Fibroblast of the aortic adventitia (primary cell): ENCODE measurements at places on chromosomes 12 and 14. TPM values are rescaled to one million over a fixed set of nuclear protein-coding genes. Genes with fewer than 3 reads are reported as not detected.

POTEM gene
- total RNA-seq: not detected in 2 replicates

TAS2R30 gene
- total RNA-seq: 6.9 and 16.4 TPM in 2 replicates

FAM186B gene
- 0.45 and 2.7 TPM in 2 replicates for total RNA-seq

P3H3 gene
- 53.9 and 188 TPM in 2 replicates for total RNA-seq

GUCY2C gene
- not detected in 2 replicates for total RNA-seq

WNT5B gene
- 3.1 and 16.6 TPM in 2 replicates for total RNA-seq

SLC2A14 gene
- total RNA-seq: not detected in 2 replicates

ADAM20 gene
- 1.3 and 1.4 TPM in 2 replicates for total RNA-seq

DNA sequence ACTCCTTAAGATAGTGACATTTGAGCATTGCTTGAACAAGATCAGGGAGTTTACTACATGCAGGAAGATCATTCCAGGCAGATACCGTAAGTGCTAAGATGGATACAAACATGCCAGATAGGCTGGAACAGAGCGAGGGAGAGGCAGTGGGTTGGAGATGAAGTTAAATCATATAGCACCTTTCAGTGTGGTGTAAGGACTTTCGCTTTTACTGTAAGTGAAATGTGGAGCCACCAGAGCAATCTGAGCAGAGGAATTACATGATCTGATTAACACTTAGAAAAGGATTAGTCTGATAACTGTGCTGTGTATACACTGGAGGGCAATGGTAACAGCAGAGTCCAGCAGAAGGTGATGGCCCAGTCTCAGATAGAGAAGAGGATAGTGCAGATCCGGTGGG is 163.0 kb upstream of the SSTR1 start:
- no peak for DNase-seq

DNA sequence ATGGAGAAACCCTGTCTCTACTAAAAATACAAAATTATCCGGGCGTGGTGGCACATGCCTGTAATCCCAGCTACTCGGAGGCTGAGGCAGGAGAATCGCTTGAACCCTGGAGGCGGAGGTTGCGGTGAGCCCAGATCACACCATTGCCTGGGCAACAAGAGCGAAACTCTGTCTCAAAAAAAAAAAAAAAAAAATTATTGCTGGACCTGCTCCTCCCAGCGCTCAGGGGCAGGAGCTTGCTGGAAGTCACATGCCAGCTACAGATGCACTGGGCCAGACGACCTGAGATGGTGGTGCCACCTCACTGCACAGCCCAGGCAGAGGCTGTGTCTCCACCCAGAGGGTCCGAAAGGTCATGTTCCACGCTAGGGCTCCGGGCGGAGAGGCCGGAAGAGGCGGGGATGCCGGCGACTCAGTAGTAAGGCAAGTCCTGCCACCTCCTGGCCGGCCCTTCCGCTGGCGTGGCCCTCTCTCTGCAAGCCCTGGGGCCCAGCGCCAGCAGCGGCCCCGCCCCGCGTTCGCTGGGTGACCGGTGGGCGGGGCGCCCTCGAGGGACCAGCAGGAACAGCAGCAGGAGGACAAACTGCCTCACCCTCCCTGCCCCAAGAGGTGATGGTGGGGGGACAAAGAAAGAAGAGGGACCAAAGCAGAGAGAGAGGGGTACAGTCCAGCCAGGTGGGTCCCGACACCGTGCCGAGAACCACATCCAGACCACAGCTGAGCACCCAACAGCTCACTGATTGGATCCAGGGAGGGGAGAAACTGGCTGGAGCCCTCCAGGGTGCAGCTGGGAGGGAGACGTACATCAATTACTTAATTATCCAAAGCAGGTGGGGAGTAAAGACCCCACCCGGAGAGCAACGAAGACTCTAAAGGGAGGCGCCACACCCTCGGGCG is 3.6 kb upstream of the RHOF start:
- peak; percentile 87 for DNase-seq

GRCh38 chr14:78848234-78848820 is 678.2 kb downstream of the NRXN3 start:
- peak; percentile 14 for DNase-seq

DNA sequence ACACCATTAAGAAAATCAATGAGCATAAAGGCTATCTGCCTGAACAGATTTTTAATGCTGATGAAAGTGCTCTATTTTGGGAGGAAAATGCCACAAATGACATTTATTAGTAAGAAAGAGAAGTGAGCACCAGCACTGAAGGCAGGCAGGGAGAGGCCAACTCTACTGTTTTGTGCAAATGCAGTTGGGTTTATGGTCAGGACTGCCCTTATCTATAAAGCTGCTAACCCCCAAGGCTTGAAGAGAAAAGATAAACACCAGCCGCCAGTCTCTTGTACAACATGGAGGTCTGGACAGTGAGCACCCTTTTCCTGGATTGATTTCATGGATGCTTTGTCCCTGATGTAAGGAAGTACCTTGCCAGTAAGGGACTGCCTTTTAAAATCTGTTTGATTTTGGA is 246.8 kb upstream of the SFSWAP start:
- DNase-seq: no peak

GRCh38 chr12:53712059-53712643 is 15.1 kb downstream of the CALCOCO1 start:
- no peak for DNase-seq

GRCh38 chr12:30788754-30789153 is 34.0 kb upstream of the CAPRIN2 start:
- DNase-seq: no peak

- no peak for DNase-seq
These were observed 55.6 kb upstream of the DIO2 start for GRCh38 chr14:80266930-80267329.

GRCh38 chr14:60652674-60653651 is 3.7 kb upstream of the SIX1 start:
- no peak for DNase-seq

- DNase-seq: no peak
These were observed 2.1 kb downstream of the OGFOD2 start for GRCh38 chr12:122977153-122977552.

DNA sequence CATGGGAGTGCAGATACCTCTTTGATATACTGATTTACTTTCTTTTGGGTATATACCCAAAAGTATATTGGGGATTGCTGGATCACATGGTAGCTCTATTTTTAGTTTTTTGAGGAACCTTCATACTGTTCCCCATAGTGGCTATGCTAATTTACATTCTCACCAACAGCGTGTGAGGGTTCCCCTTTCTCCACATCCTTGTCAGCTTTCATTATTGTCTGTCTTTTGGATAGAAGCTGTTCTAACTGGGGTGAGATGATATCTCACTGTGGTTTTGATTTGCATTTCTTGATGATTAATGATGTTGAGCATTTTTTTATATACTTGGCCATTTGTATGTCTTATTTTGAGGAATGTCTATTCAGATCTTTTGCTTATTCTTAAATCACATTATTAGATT is 44.1 kb upstream of the JDP2 start:
- no peak for DNase-seq

DNA sequence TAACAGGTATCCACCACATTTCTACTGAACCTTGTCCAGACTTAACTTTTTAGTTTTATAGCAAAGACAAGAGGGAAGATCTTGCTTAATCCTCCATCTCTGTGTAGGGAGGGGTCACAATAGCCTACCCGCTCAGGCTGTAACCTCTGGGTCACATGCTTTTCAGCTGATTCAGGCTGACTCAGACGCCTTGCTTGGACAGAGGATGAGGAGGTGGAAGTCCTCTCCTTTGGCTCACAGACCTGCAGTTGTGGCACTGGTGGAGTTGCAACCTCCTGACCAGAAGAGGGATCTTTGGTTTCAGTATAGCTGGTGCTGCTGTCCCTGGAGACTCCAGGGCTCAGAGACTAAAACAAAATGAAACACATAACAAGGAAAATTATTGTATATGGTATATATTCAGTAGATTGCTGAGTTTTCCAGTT is 16.2 kb downstream of the ACIN1 start:
- DNase-seq: peak; percentile 97

DNA sequence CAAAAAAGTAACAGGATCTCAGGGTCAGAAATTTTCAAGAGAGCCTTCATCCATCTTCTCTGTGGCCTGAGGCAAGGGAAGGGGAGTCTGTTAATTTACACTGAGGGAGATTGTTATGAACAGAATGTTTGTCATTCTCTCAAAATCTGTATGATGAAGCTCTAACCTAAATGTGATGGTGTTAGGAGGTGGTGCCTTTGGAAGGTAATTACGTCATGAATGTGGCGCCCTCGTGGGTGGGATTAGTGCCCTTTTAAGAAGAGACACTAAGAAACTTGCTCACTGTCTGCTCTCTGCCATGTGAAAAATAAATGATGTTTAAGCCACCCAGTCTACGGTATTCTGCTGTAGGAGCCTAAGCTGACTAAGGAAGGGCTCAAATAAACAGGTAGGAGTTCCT is 521.6 kb downstream of the SNAPC1 start:
- DNase-seq: no peak

DNA sequence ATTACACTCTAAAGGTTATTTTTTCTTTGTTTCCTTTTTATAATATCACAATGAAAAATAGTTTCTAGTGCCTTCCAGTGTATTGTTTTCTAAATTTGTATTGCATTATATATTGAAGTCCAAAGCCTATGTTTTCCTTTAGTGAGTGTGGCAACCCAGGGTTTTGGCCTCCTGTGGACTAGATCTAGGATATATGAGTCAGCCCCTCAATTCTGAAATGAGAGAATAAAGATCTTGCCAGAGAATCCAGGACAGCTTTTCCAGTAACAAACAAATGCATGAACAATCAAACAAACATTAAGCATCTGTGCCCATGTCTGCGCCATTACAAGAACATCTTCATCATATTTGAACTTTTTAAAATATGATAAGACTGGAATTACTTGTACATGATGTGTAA is 70.7 kb upstream of the SSTR1 start:
- no peak for DNase-seq

DNA sequence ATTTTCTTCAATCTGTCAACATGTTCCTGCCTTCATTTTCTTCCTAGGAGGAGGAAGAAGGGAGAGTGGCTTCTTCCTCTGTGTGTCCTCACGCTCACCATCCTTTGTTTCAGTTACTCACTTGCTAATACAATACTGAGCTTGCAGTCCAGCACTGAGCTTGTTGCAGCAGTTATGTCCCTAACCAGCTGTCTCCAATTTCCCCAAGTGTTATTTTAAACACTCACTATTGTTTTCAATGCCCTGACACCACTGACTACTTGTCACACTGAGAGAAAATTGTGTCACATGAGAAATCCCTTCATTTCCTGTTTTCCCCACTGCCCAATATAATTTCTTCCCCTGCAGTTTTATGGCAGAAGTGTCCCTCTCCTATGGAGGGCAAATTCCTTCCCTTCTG is 53.4 kb downstream of the HSD17B6 start:
- no peak for DNase-seq

- no peak for DNase-seq
These were observed 20.6 kb downstream of the TEAD4 start for GRCh38 chr12:2979806-2980205.

DNA sequence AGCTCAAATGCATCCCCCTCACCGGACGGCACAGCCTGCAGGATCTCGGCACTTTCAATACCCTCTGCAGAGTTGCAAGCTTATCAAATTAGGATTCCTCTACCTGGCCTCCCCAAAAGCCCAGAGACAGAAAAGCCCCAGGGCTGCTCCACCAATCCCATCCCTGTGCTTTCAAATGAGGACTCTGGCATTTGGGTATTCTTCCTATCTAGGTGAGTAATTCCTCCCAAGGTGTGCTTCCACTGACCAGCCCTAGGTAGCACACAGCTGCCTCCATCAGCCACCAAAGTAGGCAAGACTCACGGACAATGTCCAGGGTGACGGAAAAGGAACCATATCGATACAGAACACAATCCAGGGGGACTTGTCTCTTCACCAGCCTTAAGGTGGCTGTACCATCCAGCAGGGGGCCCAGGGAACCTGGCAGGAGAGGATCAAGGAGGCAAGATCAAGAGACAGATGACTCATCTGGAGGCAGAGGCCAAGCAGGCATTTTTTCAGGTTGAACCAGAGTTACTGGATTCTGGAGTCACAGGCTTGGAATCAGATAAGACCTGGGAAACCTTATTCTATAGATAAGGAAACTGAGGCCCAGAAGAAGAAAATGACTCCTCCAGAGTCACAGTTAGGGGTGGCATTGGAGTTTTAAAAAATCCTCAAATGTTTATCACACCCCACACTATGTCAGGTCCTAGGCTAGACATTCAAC is 9.9 kb downstream of the PMEL start:
- peak; percentile 67 for DNase-seq

DNA sequence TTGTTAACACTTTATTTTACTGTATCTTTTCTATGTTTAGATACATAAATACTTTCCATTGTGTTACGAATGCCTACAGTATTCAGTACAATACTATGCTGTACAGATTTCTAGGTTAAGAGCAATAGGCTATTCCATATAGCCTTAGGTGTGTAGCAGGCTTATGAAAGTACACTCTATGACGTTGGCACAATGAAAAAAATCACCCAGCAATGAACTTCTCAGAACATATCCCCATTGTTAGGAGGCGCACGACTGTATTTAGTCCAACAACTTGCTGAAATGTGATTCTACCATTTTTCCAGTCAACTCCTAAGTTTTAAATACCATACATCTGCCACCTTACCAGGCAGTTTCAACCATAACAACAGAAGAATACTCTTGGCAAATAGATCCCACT is 1.8 kb downstream of the PARP11 start:
- no peak for DNase-seq

GRCh38 chr12:17016116-17016864 is 410.3 kb upstream of the LMO3 start:
- no peak for DNase-seq
